Umbilical cord (tissue), 2 donors: ENCODE measurements at places on chromosomes 11 and 22. TPM values are rescaled to one million over a fixed set of nuclear protein-coding genes. Genes with fewer than 3 reads are reported as not detected.

The CCND1 gene
- 60.7 TPM for total RNA-seq

The CFAP300 gene
- 21.7 TPM for total RNA-seq

The LRRC74B gene
- 0.24 TPM for total RNA-seq

The RNF214 gene
- total RNA-seq: 10.8 TPM

The DCUN1D5 gene
- 41.2 TPM for total RNA-seq

The OR8G1 gene
- total RNA-seq: 1.9 TPM

The ATG2A gene
- 5.3 TPM for total RNA-seq

The MYBPC3 gene
- total RNA-seq: 1.2 TPM

The ABCC8 gene
- 0.48 TPM for total RNA-seq

The SLC29A2 gene
- 1.4 TPM for total RNA-seq

The CNTF gene
- 4.3 TPM for total RNA-seq

The PPP2R5B gene
- total RNA-seq: 3.6 TPM

The TP53I11 gene
- 16.4 TPM for total RNA-seq

The TYR gene
- total RNA-seq: 1.4 TPM

The NRXN2 gene
- total RNA-seq: 43.6 TPM

The CRYBB2 gene
- not detected for total RNA-seq

The NOX4 gene
- total RNA-seq: 14.0 TPM

The PRR33 gene
- total RNA-seq: not detected

The CCDC188 gene
- total RNA-seq: not detected

The GALNT18 gene
- 137 TPM for total RNA-seq

The CDPF1 gene
- 13.5 TPM for total RNA-seq

The KCNQ1 gene
- total RNA-seq: 7.9 TPM

The PRRG4 gene
- total RNA-seq: 6.0 TPM

The SAA1 gene
- not detected for total RNA-seq

The IGLL5 gene
- 1.9 TPM for total RNA-seq

The APOL5 gene
- total RNA-seq: not detected

The MPEG1 gene
- total RNA-seq: 8.4 TPM

The LINC01488 gene
- 0.96 TPM for total RNA-seq

The ARHGAP20 gene
- 4.6 TPM for total RNA-seq

The YAP1 gene
- 306 TPM for total RNA-seq

The BCO2 gene
- total RNA-seq: 22.1 TPM

The POLR2L gene
- 14.0 TPM for total RNA-seq

The CAPN5 gene
- total RNA-seq: 2.4 TPM

The RFPL2 gene
- total RNA-seq: 0.72 TPM

The GNG3 gene
- total RNA-seq: not detected

The SIK3 gene
- 12.3 TPM for total RNA-seq

The TREH gene
- total RNA-seq: not detected
